ENCODE measurements at places on chromosomes 1 and 21.

- peak; percentile 88 for DNase-seq
Observed at GRCh38 chr1:154335025-154335714, 9.8 kb downstream of the ATP8B2 start.

DNA sequence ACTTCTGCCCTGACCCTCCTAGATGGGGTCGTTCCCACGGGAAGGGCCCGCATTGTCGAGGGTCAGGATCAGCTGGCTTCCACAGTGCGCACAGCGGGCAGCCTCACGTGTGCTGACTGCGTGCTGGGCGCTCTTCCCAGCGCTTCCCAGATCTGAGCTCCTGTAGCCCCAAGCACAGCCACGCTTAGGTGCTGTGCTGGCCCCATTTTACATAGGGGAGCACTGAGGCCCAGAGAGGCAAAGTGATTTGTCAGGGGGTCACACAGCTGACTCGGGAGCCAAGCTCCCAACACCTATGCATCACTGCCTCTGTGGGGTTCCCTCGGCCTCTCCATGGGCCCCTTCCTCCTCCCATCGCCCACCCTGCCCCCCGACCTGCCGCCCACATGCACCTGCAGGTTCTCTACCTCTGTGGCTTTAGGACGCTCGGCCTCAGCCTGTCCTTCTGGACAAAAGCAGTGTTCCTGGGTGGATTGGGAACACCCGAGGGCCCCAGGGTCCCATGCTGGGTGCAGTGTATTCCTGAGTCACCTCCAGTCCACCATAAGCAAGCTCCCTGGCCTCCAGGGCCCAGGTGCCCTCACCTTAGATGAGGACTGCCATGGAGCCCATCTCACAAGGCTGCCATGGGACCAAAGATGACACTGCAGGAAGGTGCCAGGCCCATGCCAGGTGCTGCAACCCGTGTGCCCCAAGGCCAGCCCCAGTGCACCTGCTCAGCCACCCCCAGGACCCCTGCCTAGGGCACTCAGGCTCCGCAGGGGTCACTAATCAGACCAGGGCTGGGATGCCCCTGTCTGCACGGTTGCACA is 23.3 kb downstream of the TFF3 start:
- DNase-seq, result no peak

DNA sequence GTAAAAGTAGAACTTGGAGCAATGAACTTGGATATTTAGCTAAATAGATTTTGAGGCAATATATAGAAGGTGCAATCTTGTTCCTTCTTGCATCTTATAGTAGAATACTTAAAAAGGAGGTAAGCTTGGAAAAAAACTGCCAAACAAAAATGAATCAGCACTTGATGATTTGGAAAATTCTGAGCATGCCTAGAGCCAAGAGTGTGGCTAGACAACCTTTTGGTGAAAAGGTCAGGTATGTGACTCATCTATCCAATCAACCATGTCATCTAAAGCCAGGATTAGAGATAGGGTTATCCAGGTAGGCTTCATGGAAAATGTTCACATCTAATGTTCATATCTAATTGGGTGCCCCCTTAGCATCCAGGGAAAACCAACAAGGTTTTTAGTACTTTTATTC is 515.0 kb downstream of the COL11A1 start:
- DNase-seq, result no peak

DNA sequence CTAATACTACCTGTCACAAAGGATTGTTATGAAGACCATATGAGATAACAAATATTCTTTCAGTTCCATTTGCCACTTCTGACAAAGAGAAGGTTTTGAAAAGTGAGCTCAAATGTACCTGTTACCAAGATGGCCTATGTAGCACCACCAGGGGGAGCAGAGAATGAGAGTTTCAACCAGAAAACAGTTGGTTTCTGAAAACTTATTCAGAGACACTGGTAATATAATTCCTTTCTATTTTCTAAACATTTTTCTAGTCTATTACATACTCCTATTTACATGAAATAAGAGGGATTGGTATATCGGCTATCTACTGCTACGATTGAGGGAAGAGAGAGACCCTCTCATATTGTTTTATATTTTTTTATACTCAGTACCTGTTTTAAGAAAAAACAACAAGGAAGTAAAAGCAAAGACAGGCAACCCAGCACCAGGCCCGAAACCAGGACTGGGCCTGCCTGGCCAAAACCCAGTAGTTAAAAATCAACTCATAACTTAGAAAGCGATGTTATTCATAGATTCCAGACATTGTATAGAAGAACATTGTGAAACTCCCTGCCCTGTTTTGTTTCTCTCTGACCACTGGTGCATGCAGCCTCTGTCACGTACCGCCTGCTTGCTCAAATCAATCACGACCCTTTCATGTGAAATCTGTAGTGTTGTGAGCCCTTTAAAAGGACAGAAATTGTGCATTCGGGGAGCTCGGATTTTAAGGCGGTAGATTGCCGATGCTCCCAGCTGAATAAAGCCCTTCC is 48.3 kb downstream of the IL23R start:
- no peak for DNase-seq

GRCh38 chr1:24205345-24206082 is 18.4 kb upstream of the IFNLR1 start:
- no peak for DNase-seq

- no peak for DNase-seq
Observed at GRCh38 chr1:151578941-151579340, 32.9 kb upstream of the SNX27 start.

DNA sequence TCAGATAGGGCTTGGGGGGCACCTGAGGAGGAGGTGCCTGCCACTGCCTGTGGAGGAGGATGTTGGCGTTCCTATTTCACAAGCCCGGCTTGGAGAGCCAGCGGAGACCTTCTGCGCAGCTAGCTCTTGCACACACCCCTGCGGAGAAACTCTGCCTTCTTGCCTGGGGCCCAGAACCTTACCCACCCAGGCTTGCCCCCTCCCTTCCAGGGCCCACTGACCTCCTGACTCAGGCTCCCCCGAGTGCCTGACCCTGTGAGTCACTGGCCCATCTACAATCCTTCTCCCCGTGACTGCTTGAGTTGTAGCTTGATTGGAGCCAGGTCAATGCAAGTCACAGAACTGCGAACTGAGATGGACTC is 3.4 kb downstream of the HES2 start:
- DNase-seq, result no peak

DNA sequence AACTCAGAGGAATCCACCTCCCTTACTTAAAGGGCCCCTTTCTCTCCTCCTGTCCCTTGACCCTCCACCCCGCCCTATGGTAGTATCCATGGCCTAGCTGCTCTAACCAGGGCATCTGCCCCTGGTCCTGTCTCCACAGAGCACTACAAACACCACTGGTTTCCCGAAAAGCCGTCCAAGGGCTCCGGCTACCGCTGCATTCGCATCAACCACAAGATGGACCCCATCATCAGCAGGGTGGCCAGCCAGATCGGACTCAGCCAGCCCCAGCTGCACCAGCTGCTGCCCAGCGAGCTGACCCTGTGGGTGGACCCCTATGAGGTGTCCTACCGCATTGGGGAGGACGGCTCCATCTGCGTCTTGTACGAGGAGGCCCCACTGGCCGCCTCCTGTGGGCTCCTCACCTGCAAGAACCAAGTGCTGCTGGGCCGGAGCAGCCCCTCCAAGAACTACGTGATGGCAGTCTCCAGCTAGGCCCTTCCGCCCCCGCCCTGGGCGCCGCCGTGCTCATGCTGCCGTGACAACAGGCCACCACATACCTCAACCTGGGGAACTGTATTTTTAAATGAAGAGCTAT is 1.7 kb downstream of the BTG2 start:
- DNase-seq, result peak; percentile 72

DNA sequence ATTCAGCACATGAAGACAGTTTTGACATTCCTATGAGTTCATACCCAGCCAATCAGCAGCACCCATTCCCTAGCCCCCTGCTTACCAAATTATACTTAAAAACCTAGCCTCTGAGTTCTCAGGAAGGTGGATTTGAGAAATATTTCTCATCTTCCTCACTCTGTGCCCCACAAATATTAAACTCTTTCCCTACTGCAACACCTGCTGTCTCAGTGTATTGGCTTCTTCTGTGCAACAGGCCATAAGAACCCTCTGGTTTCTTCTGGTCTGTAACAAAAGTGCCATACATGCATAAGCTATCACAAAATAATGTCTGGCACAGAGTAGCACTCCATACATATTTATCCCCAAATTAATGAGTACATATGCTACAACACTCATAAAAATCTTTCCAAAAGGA is 387.4 kb upstream of the CAMK1G start:
- no peak for DNase-seq

DNA sequence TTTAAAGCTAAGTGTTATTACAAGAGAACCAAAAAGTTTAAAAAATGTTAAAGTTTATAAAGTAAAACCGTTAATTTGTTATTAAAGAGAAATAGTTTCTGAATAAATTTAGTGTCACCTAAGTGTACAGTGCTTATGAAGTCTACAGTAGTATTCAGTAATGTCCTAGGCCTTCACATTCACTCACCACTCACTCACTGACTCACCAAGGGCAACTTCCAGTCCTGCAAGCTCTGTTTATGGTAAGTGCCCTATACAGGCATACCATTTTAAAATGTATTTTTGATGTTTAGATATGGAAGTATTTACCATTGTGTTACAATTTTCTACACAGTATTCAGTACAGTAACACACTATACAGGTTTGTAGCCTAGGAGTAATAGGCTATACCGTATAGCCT is 60.1 kb upstream of the GCLM start:
- DNase-seq, result no peak

DNA sequence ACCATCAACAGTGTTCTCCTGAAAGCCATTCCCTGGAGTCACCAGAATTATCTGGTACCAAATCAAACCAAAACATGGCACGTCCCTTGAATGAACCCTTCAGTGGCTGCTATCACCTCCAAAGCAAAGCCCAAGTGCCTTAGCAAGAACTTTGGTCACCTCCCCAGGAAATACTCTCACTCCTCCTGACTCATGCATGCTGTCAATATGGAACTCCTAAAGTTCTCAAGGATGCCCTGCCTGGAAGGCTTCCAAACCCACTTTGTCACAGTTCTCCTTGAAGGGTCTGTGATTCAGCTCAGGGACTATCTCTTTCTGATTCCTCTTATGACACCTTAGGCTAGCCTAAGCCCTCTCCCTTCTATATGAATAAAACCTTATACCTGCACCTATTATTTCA is 146.1 kb upstream of the RUNX1 start:
- DNase-seq, result no peak

- peak; percentile 41 for DNase-seq
Observed at GRCh38 chr1:21872445-21873079, 60.5 kb downstream of the LDLRAD2 start.

DNA sequence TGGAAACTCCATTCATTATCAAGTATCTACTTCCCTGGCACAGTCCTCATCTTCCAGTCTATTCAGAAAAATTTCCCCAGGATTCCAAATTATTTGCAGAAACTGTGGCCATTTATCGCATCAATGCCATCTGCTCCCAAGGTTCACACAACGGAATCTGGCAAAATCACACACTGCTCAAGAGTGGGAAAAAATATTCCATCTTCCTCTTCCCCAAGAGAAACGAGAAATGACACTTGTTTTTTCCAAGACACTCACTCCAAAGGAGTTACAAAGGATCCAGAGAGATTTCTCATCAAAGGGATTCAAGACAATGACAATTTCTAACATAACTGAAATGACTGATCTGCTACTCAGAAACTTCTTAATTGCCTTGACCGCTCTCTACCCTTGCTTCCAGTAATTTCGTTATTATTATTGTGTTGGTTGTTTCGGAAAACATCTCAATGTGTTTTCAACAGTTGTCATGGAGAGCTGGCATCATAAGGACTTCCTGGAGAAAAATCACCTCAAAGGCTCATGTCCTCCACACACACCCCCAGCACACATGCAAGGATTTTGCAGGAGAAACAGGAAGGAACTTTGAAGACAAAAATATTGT is 128.0 kb downstream of the PSMG1 start:
- DNase-seq, result no peak

GRCh38 chr1:1622788-1623094 is 7.4 kb downstream of the MIB2 start:
- no peak for DNase-seq

GRCh38 chr21:44778094-44778493 is 23.5 kb downstream of the UBE2G2 start:
- DNase-seq, result no peak

DNA sequence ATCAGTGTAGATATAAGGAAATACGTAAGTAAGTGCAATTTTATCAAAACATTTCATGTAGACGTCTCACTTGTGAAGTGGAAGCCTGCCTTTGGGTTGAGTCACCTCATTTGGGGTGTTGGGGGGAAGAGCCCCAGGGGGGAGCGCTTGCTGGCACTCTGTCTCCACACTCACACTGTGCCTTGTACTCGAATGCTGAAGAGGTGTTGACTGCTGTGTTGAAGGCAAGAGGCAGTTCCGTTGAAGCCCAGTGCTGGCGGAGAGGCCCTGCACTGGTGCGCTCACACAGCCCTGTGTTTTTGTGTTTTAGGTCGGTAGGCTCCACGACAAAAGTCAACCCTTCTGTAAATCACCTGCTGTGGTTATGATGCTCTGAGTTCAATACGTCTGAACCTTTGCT is 131.9 kb upstream of the COL6A1 start:
- DNase-seq, result no peak

GRCh38 chr21:44283948-44284347 is 1.7 kb upstream of the AIRE start:
- peak; percentile 22 for DNase-seq

- no peak for DNase-seq
Observed at GRCh38 chr1:226953175-226953800, 13.2 kb downstream of the COQ8A start.

GRCh38 chr1:226708967-226709396 is 30.1 kb downstream of the ITPKB start:
- no peak for DNase-seq

GRCh38 chr21:41816583-41817165 is 49.8 kb upstream of the RIPK4 start:
- no peak for DNase-seq

DNA sequence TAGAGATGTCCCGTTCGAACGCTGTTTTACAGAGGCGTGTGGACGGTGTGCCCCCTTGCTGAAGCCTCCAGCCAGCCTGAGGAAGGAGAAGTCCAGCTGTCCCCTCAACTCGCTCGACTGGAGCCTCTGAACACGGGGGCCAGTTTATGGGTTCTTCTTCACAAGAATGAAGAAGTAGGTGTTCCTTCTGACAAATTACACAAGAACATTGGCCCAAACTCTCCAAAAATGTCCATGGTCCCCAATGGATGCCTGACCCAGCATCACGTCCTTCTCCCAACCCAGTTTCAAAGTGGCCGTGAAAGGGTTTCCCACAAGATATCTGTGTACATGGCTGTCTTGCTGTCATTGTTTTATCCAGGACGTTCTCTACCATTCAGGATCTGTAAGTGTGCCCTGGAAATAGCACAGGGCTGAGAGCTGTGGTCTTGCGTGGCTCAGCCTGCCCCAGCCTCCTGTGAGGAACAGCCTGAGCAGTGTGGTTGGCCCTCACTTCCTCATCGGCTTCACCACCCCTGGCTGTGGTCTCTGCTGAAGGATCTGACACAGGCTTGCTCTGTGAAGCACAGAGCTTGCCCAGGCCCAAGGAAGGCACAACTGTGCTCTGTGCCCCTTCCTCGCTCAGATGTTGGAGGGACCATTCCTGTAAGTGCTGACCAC is 1.0 kb upstream of the S100B start:
- DNase-seq, result peak; percentile 31

DNA sequence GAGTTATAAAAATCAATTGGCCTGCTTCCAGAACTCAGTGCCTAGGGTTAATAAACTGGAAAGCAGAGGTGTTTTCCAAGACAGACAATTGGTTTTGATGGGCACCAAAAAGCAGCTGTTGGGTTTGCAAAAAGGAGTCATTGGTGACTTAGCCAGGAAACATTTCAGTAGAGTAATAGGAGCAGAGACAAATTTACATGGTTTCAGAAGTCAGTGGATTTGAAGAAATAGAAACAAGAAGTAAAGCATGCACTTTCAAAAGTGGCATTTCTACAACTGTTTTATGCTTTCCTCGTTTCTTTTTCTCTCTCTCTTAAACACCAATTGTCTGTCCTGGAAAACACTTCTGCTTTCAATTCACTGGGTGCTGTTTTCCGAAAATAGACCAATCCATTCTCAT is 87.8 kb downstream of the GLUL start:
- DNase-seq, result no peak
